ENCODE measurements at places on chromosomes 5 and 9.

GRCh38 chr5:146368137-146368536, 29.5 kb downstream of the POU4F3 start:
- DNase-seq, result no peak

DNA sequence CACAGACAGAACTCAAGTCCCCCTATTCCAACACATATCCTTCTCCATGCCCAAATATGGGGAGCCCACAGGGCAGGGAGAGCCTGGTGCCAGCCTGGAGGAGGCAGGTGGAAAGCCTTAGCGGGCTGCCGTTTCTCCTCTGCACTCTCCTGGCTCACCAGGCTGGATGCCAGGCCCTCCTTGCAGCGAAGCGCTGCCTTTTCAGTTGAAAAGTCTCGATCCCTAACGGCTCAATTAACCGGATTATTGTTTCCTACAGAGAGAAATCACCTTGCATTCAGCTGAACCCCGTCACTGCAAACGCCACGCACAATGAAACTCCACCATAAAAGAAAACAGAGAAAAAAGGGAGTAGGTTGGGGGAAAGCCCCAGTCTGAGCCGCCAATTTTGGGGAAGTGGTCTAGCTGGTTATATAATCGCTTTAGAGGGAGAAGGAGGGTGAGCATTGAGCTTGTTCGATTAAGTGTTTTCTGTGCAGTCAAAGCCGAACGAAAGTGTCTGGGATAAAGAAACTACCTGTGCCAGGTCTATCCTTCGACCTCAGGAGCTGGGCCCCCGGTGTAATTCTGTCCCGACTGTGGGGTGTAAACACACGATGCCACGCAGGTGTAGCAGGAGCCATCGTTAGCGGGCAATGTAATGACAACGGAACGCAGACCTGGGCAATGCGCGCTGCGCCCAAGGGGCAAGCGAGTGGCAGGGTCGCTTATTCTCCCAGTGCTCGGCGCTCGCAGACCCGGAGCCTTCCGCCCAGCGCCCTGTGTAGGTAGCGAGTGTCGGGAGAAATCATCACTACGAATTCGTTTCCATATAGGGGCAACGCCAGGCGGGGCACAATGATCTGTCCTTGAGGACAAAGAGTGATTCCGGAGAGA, 3.8 kb downstream of the BARHL1 start:
- no peak for DNase-seq

DNA sequence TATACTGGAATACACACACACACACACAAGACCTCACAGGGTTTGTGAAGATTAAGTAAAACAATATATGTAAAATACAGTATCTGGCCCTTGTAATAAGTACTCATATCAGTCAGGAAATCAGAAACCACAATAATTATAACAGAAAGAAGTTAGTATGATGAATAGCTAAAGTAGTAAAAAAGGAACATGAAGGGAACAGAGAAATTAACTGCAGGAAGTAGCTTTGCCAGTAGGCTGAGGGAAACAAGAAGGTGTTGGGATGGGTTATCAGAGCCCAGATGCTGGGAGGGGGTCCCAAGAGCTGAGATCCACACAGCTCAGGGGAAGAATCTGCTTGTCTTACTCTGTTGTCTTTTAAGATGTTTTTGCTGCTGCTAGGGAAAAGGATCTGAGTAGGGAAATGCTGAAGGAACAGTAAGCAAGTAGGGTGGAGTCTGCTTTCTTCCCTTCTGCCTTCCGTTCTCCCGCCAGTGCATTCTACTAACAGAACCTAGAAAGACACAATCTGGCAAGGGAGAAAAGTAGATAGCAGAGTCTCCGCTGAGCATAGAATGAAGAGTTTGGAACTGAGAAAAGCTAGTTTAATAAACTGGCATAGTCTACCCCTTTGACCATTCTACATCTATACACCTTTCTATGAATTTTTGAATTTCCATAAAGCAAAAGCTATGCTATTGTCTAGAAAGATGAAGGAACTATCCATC, 55.3 kb upstream of the ALDH1A1 start:
- no peak for DNase-seq

DNA sequence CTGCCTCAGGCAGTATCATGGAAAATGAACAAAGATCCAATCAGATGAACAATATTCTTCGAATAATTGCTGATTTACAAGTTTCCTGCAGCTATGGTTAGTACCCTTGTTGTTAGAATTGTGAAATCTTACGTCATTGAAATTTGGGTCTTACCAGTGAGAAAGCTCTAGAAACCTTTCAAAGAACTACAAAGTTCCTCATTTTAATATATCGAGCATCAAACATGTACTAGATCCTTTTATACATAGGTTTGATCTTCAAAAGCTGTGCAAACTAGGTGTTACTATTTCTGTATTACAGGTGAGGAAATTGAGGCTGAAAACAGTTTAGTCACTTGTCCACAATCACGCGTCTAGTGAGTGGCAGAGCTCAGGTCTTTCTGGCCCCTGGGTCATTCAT, 43.7 kb upstream of the ANGPTL2 start:
- no peak for DNase-seq

GRCh38 chr9:4567601-4568000, 77.3 kb downstream of the SLC1A1 start:
- no peak for DNase-seq

DNA sequence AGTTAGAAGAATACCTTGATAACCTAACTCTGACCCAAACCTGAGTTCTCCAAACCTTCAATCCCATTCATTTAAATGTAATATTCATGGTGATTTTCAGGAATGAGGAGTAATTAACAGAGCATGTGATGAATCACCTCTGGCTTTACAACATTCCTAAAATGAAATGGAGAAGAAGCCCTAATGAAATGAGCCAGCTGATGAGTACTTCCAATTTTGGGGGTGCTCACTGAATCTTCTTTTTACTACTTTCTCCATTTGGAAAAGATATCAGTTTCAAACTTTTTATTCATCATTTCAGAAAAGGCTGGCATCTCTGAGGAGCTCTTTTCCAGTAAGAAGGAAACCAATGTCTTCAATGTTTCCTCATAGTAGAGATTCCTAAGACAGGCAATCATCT, 2.9 kb upstream of the SPINK5 start:
- no peak for DNase-seq

DNA sequence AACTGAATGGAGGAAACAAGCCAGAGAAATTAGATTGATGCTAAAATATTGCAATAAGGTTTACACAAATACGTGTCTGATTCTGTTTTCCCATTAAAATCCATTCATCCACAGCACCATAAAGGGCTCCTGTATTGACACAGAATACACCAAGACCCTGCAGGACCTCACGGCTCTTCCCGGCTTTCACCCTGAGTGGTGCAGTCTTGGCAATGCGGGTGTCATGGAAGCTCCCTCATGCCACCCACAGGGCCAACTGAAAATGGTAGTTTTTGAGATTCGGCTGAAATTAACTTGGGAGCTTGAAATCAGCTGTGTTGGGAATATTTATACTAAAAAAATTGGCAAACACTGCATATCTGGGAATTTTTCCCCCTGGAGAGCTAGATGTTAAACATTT, 17.3 kb upstream of the EXOC3 start:
- no peak for DNase-seq

GRCh38 chr5:73454379-73455036, 5.9 kb upstream of the FOXD1 start:
- DNase-seq, result no peak
